ENCODE measurements at places on chromosomes 7 and 10.

DNA sequence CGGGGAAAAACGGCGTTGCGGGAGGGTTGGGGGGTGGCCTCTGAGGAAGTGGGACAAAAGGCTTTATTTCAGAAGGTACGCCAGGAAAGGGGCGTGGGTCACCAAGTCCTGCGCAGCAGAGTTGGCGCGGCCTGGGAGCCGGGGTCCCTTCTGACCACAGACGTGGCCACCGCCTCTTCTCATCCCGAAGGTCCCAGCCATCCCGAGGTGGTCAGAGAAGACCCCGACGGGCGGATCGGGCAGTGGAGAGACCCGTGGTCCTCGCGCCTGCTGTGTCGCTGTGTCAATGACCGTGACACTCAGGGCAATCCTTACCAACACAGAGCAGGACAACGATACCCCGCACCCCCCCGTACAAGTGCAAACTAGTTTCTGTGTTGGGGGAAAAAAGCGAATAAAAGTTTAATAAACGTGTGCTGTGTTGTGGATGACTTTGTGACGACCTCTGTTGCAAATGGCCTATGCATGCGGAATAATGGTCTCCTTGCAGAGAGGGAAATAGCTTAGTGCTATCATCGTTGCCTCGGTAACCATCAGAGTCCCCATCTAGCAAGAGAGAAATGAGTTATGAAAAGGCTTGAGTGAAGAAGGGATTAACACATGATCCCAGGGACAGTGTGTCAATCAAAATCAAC, 19.4 kb upstream of the GATA3 start:
- no peak for DNase-seq

- DNase-seq: no peak
These were observed 70.4 kb downstream of the TCF7L2 start for GRCh38 chr10:113020475-113020753.

DNA sequence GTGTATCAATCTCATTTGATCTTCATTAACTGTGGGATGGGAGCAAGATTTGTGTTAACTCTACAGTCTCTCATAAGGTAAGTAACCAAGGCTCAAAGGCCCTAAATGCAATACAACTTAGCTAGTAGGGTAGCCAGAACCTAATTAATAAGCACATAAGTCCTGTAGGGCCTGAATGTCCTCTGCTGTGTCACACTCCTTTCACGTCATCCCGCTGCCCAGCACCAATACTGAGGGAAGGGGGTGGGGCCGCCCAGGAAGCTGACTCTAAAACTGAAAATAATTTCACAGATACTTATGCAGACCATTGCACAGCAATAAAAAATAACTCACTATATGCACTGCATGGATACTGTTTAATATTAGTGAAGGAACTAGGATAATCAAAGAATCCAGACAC, 13.7 kb downstream of the CCDC6 start:
- no peak for DNase-seq

- peak; percentile 1 for DNase-seq
These were observed 49.1 kb upstream of the OSBPL3 start for GRCh38 chr7:25029075-25029474.

DNA sequence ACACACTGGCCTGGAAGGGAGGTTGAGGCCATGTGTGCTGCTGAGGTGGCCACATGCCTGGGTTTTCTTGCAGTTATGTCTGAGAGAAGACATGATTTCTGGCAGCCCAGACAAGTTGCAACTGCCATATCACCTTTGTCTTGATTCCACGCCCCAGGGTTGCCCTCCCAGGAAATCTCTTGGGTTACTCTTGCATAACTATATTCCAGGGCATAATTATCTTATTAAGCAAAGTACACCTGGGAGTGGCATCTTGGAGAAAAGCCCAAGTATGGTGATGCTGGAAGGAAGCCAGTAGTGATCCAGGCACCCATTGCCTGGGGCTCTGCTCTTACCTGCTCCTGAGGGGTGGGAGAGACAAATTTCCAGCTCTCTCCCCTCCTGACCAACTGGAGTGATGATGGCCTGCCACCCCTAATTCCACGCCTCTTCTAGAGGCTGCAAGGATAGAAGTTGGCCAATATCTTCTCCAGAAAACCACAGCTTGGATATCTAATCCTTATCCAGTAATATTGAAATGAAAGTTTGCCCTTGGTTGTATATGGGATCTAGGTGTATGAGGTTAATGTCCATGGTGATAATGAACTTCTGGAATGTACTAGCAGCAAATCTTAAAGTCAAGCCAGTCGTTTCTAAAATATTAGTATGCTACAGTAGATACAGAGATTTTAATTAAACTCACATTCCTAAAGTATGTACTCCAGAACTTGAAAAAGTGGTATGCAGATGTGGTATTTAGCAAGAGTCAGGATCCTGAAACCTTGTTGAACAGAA, 5.0 kb downstream of the AKR1B10 start:
- no peak for DNase-seq

- DNase-seq: no peak
These were observed 7.0 kb downstream of the PRF1 start for GRCh38 chr10:70595566-70596016.

DNA sequence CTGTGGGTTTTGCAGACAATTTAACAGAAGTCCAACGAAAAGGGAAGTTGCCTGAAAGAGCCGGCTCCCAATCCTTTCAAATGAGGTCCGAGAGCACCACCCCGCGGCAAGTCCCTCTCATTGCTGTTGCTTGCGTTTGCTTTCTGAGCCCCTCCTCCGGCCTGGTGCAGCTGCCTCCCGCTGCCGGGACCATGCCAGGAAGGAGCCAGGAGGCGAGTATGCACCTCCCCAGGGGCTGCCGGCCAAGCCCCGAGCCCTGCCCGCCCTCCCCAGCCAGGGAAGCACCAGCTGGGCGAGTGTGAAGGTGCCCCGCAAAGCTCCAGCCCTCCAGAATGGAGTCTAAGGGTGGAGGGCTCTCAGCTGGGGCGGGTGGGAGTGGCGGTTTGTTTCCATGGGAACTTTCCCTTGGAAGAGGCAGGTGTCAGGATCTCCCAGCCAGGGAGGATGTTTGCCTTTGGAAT, 25.8 kb upstream of the PPP2R2D start:
- DNase-seq: peak; percentile 29

DNA sequence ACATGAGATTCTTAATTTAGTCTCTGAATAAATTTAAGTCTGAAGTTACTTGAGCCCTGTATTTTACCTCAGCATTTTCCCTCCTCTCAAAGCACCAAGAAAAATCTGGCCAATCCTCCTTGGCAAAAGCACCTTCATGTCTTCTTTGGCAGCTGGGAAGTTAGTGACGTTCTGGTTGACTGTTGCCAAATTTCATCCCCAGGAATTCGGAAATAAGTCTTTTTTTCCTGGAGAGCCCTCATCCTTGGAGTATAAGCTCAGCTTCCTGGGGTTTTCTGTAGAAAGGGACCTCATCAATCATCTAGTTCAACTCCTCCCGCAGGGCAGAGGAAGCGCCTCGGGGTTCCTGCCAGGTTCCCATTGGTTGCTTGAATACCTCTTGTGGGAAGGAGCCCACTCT, 377.6 kb downstream of the PHTF2 start:
- no peak for DNase-seq

DNA sequence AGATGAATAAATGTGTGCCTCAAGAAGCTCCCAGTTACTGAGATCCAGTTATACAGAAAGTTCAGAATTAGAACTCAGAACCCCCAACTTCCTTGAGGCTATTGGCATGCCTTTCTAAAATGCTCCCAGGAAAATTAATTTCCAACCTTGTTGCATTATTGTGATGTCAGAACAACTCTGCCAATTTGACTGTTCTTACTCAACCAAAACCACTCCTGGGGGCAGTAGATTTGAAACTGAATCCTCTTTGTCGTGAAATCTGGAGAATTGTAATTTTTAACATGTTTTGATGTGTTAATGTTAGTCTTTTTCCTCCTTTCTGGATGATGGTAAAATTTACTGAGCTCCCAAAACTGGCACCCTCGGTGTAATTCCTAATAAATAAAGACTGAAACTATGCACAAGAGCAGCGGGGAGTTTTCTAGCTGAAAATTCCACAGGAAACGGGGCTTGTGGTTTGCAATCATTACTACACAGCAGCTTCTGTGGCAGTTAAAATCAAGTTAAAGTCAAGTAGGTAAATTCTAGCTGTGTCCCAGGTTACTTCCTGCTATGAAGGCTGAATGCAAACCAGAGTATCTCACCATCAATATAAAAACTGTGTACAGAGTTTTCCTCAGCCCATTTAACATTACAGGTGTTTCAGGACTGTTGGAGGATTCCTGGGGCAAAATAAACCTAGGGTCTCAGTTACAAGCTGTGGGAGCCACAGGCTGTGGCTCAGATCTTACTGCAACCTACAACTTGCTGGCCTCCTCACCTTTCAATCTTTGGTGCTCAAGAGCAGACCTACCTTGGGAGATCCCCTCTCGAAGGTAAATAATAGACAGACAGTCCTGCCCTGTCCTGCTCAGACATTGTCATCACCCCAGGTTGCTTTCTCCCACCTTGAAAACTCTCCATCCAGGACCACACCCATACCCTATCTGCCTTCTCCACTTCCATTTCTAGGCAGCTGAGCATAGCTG, 156.3 kb upstream of the KMT2E start:
- no peak for DNase-seq

GRCh38 chr7:110885474-110885873, 205.5 kb upstream of the LRRN3 start:
- no peak for DNase-seq

DNA sequence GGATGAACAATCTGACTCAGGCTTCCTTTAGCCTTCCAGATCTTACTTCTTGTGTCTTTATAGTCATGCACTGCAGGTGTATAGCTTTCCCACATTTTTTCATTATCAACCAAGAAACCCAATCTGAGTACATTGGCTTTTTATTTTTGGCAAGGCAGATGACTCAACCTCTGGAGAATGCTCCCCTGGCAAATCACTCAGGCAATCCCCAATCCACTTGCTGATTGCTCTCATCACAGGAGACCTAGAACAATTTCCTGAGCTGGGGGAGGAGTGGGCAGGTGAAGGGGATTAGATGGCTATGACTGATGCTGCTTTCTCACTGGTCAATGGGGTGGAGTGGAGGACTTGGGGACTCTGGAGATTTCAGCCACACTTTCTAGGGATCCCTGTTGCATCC, 134.4 kb downstream of the SLC16A9 start:
- no peak for DNase-seq

- no peak for DNase-seq
These were observed 4.1 kb downstream of the KLF6 start for GRCh38 chr10:3780771-3781467.

DNA sequence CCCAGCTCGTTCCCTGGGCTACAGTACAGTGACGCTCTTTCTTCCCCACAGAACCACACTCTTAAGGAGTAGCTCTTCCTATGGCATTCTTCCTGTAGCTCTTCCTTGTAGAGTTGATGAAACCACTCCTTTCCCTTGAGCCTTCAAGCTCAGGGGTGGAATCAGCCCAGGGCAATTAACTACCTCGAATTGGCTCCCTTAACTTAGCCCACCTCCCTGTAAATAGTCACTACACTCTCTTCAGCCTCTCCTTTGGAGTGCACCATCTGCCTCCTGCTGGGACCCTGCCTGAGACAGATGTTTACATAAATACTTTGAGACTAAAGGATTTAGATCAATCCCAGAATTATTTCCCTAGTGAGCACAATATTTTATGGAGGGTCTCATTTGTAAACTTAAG, 537.8 kb upstream of the AUTS2 start:
- DNase-seq: no peak

DNA sequence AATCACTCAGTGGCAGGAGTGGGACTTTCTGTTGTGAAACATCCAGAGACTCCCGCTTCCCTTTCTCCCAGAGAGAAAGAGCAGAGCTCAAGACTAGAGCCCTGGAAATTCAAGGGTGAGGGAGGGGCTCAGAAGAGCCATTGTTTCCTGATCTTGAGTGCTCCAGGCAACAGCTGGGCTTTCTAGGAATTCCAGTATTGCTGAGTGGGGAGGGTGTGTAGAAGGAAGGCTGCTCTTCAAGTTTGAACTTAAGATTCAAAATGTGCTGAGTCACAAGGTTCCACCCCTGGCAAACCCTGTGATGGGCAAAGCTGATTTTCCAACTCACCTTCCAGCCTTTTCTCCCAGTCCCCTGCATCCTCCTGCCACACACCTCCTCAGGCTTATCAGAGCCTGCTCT, 42.3 kb upstream of the MSRB2 start:
- no peak for DNase-seq

DNA sequence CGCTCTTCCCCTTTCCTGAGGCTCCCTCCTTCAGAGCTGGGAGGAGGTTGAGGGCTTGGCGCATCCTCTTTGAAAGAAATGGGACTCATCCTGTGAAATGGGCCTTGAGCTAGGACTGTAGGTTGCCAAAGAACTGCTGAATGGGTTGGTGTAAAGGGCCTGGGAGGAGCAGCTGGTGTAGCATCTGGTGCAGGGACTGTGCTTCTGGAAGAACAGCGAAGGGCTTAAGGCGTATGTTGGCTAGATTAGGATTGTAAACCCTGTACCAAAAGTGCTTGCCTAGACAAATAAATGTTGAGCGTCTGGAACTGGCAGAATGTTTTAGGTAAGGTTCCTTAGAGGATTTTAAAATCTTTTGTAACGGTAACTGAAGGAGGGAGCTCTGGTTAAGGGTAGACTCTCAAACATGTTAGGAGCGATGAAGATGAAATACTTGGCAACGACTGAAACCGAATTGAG, 563 bp downstream of the STAM start:
- peak; percentile 6 for DNase-seq

GRCh38 chr10:116771101-116771958, 29.0 kb upstream of the HSPA12A start:
- no peak for DNase-seq

DNA sequence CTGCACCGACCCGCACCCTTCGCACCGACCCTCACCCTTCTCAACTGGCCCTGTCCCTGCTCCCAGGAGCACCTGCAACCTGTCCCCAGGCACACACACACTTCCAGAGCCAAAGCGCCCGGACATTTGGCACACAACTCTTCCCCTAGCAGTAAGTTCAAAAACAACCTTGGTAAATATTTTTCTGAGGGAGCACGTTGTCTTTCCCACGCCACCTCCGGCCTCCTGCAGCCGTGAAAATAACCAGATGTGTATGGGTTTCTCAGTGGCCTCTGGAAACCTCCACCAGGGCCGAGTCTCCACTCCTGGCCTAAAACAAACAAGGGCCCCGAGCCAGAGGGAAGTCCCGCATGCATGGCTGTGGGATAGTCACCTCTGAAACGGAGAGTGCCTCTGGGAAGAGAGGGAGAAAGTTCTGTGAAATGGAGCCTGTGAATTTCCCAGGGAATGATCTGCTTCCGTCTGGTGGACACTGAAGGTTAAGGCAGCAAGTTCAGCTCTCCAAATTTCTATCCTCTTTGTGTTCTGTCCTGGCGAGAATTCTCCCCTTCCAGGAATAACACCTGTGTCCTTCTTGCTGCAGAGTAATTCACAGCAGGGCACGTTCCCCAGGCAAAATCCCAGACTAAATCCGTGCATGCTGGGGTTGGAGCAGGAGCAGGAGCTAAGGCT, 15.8 kb downstream of the PODXL start:
- DNase-seq: no peak

GRCh38 chr7:66331883-66332282, 126.7 kb downstream of the TPST1 start:
- no peak for DNase-seq

DNA sequence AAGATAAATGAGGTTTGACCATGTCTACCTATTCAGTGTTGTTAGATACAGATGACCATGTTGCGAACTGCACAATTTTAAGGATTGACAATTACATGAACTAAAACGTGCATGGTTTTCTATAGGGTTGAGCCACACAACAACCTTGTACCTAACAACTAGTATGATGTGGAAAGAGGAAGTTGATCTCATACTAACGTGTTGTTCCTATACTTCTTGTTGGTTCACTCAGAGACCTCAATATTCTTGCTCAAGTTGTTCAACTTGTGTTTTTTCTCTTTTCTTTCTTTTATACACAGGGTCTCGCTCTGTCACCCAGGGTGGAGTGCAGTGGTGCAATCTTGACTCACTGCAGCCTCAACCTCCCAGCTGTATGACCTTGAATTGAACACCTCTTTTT, 6.1 kb upstream of the KEL start:
- DNase-seq: no peak

- no peak for DNase-seq
These were observed 6.0 kb upstream of the FAM170B start for GRCh38 chr10:49139846-49140195.
